MV-4-11 (cell line): ENCODE measurements at places on chromosomes 2 and 18.

DNA sequence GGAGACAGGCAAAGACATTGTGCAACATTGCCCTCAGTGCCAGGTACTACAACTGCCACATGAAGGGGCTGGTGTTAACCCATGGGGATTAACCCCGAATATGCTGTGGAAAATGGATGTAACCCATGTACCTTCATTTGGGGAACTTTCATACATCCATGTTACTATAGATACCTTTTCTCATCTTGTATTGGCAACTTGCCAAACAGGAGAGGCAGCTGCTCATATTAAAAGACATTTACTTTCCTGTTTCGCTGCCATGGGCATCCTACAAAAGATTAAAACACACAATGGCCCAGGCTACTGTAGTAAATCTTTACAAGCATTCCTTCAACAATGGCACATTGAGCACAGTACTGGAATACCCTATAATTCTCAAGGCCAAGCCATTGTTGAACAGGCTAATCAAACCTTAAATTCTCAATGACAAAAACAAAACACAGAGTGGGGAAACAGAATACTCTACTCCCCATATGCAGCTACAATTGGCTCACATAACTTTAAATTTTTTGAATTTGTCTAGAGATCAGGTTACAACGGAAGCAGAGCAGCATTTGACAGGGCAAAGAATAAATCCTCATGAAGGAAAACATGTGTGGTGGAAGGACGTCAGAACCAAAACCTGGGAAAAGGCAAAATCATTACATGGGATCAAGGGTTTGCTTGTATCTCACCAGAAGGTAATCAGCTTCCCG is 1723.5 kb upstream of the LRRTM1 start:
- DNase-seq, result no peak

GRCh38 chr2:163121483-163121882 is 282.9 kb upstream of the KCNH7 start:
- no peak for DNase-seq

DNA sequence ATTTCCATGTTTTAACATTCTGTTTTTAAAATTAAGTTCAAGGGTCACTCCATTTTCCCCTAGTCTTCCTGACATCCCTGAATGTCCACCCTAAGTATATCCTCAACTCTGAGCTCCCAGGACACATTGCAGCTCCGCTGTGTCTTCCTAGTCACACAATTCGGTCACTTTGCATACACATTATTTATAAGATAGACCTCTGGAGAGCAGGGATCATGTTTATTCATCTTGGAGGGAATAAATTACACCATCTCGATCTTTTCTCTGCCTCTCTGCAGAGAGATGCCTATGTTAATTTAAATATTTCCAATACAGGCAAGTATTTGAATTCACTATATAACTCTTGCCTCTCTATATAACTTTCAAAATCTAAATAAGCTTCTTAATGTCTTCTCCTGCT is 166.2 kb downstream of the SLC39A10 start:
- no peak for DNase-seq

DNA sequence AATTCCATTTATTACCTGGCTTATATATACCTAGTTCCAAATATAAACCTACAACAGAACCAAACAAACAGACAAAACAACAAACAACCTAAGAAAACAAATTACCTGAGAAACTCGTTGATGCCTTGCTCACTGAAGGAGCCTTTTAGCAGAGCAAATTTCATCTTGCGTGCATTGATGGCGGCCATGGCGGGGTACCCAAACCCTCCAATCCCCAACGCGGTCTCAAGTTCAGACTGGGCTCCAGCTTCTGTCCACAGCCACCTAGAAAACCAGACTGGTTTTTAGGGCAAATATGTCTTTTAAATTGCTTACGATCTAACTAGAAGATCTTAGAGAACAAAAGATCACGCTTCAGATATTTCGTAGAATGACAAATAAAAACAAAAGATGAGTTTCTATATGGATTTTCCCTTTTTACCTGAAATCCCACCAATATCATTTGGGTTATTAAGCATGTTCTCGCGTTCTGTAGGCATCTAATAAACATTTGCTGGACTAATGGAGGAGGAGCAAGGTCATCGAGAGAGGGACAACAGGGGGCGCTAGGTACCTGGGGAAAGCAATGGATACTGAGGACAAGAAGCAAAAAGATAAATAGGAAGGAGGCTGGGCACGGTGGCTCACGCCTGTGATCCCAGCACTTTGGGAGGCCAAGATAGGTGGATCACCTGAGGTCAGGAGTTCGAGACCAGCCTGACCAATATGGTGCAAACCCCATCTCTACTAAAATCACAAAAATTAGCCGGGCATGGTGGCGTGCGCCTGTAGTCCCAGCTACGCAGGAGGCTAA is 25.2 kb downstream of the PDIA6 start:
- DNase-seq, result no peak

GRCh38 chr2:102473020-102473419 is at the start of gene SLC9A4:
Gene SLC9A4 (plus strand): TSS chr2:102473226. CDS start chr2:102473760, 534 bp downstream.
- peak; percentile 31 for DNase-seq

DNA sequence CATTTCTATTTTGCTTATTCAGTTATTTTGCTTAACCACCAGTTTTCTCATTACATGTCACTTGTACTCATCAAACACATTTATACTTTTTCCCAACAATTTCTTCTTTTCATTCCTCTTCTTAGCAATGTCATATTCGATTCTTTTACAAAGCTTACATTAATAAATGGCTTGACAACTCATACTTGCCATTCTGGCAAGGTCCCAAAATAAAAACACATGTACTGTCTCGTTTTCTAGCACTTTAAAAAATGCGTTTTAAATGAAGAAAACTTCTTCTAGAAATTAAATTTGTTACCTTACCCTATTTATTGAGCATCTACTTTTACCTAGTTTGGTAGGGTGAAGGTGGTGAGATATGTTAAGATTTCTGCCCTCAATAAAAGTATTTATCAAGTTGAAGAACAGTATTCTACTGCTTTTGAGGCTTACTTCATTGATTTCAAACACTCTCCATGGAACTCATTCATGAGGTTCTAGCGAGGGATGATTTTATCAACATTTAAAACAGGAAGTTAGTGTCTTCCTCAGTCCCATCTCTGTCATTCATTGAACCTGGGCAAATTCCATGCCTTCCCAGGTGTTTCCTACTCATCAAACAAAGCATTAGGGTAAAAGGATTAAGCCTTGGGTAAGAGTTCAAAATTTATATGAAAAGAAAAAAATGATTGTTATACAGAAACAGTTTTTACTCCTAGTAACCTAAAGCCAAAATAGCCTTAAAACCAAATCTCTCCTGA is 52.6 kb downstream of the CALCRL start:
- no peak for DNase-seq

DNA sequence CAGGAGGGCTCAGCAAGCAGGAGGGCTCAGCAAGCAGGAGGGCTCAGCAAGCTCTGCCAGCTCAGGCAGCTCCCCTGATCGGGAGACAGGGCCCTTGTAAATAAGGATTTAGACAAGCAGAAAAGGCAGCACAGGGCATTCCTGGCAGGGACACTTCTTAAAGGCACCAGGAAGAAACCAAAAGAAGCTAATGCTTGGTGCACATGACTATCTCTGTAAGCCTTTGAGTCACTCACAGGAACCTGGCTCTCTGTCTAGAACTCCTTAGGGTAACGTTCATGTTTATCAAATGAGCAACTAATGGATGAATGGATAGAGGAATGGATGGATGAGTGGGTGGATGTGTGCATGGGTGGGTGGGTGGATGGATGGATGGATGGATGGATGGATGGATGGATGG is 28.4 kb downstream of the TMEM37 start:
- no peak for DNase-seq

DNA sequence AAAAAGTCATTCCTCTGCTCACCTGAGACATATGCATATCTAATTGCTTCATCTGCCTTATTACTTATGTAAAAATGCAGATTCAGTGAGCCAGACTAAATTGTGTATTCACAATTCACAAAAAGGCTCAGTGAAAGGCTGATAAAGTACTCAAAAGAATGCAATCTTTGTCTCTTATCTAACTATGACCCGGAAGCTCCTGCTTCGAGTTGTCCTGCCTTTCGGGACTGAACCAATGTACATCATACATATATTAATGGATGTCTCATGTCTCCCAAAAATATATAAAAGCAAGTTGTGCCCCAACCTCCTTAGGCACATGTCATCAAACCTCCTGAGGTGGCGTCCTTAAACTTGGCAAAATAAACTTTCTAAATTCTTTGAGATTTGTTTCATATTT is 120.5 kb downstream of the SCN3A start:
- no peak for DNase-seq

- no peak for DNase-seq
Measured at GRCh38 chr2:102439065-102439695, 16.2 kb downstream of the IL18RAP start.

DNA sequence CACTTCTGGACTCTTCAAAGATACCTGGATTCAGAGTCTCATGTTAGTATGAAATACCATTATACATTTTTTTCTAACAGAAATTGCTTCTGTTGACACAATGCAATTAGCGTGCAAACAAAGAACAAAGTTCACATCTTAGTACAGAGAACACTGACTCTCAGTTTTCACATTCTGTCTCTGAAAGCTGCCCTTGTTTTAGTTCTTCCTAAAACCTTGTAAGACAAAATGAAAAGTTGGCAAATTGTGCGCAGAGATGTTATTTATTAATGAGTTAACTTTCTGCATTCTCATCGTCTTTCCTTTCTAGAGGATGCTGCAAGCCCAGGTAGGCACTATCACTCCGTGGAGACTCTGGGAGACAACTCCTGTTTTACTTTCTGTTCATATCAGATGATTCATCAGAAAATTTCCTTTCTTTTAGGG is 377.3 kb upstream of the POU3F3 start:
- DNase-seq, result no peak

DNA sequence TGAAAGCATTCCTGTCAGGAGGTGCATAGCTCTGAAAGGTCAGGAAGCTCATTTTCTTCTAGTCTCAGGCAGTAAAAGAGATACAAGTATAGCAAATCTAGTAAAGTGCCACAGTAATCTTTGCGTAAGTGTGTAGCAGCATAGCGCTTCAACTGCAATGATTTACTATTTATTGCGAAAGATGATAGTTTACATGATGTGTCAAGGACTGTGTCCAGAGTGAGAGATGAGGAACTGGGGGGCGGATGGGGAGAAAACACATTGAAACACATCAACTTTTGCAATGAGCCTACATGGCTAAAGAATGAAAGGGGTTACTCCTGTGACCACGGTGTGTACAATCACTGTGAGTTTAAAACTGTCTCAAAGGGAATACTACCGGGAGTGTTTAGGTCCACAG is 644.4 kb downstream of the GALR1 start:
- peak; percentile 12 for DNase-seq

GRCh38 chr2:1869987-1870386 is 125.7 kb upstream of the PXDN start:
- DNase-seq, result no peak

- DNase-seq, result no peak
Measured at GRCh38 chr18:10441472-10441871, 13.0 kb upstream of the APCDD1 start.

DNA sequence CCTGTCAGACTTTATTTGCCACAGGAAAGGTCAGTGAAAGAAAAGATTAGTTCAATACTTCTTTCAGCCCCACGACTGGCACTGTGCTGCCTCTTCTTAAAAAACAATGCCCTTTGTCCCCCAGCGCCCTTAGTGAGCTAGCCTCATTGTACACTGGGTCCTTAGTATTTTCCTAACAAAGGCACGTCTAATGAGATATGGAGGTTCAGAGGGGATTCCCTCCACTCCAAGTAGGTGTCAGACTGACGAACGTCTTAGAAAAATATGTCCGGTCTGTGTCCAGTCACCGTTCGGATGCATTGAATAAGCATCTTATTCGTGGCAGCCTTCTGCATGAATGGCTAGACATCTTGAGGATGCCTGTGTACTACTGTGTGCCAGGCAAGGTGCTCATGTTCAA is 1.1 kb downstream of the FECH start:
- DNase-seq, result no peak

- no peak for DNase-seq
Measured at GRCh38 chr2:174121175-174121574, 127.2 kb downstream of the OLA1 start.

DNA sequence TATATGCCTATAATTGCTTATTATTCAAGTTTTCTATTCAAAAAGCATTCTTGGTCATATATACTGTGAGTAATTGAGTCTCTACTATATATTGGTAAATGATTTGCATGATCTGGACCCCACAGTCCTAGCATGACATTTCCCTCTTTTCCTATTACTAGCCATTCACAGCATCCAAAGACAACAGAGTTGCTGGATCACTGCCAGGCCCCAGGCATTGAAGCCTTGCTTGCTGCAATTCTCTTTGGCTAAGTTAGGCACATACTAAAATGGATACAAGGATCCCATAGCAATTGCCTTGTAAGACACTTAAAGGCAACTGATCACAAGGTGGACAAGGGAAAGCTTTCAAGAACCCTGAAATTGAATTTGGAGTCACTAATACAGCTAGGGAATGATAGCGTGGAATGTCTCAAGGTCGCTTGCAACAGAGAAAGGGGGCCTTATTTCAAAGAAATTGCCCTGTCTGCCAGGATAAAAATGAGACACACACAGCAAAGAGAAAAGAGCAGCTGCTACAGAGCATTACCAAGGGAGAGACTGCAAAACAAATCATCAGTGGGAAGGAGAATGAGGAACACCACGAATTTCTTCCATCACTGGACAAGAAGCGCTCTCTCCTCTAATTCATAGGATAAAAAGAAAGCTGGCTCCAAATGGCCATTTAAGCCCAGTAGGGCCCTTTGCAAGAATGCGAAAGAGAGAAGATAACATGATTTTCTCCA is 77.1 kb upstream of the EPHA4 start:
- DNase-seq, result no peak

GRCh38 chr18:11801573-11801972 is 49.6 kb upstream of the CHMP1B start:
- no peak for DNase-seq

- DNase-seq, result no peak
Measured at GRCh38 chr18:69128978-69129377, 271.7 kb upstream of the DOK6 start.

- DNase-seq, result no peak
Measured at GRCh38 chr2:149908726-149909683, 321.4 kb upstream of the MMADHC start.

- no peak for DNase-seq
Measured at GRCh38 chr2:67135208-67135607, 261.9 kb upstream of the ETAA1 start.

DNA sequence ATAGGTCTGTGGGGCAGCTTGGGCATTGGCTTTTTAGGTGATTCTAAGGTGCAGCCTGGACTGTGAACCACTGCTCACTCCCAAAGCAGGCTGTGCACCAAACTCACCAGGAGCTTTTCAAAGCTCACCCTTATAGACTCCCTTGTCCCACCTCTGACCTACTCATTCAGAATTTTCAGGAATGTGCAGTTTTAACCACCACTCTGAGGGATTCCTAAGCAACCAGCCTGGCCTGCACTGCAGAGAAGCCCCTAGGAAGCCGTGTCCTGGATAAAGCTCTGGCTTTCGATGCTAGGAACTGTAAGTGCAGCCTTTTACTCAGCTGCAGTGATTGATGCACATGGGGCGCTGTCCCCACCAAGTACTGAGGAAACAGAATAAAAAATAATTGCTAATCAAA is 33.0 kb downstream of the MRO start:
- DNase-seq, result no peak

DNA sequence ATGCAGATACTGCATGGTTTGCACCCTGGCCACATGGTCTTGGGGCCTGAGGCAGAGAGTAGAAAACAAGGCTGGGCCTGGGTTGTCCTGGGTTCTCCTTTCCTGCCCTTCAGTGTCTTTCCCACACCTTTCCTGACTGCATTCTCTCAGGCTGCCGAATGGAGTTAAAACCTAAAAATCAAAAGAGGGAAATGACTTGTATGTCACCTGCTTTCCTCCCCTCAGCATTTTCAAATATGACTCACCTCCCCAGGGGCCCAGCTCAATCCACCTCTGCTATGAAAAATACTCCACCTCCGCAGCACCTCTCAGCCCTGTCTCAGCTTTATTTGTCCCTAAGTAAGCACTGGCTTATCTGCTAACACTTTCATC is 457.8 kb upstream of the MEX3C start:
- no peak for DNase-seq
